ENCODE measurements at places on chromosomes 2 and 18.

DNA sequence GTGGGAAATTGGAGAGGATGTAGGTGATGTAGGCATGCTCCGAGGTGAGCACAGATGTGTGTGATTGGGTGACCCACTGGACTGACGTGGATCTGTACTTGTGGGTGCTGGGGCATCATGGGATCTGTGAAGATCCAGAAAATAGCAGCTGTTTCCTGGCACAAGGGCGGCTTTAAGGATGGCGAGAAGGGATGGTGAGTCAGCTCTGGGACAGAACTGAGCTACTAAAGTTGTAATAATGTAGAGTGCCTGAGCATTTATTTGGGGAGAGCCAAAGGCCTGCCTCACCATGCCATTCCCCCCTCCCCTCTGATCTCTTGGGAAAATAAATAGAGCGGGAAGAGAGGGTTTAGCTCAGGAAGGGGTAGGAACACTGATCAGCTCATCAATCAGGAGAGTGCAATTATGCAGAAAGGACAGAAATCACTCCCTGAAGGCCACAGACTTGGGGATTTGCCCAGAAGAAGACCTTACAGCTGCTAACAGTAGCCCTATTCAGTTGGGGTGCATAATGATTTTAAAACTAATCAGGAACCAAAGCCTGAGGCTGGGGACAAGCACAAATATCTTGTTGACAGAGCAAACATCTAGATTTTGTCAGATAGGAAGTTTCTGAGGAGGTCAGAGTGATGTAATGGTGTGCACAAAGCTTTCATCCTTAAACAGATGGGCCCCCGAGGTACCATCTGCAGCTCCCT, 30.3 kb downstream of the TANC1 start:
- DNase-seq, result no peak

DNA sequence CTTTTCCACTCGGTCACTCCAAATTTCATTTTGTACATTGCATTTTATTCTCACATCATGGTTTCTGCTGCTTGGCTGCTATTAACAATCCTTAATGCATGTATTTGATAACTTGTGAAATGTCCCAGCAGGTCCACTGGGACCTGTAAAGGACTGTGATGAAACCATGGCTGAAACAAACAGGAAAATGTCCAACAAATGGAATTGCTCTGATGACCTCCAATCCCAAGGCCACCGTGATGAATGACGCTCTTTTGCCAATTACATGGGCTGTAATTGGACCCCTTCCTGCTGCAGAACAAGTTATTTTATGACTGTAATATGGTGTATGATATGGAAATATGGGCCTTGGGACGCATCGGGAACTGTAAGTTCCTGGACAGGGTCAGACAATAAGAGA, 224.2 kb upstream of the CXCR4 start:
- no peak for DNase-seq

DNA sequence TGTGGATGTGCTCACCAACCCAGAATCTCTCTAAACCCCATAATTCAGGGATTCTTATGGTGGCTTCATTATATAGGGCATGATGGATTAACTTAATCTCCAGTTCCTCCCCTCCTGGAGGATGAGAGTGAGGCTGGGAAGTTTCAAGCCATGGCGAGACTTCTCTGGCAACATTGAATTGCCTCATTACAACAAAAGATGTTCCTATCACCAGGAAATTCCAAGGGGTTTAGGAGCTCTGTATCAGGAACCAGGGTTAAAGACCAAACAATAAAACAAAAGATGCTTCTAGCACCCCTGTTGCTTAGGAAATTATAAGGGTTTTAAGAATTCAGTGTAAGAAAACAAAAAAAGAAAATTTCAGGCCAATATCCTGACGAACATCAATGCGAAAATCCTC, 100.1 kb downstream of the NAB1 start:
- DNase-seq, result no peak

GRCh38 chr2:201780674-201781493, at the start of gene ALS2:
TSS of gene ALS2 (minus strand) at chr2:201780933. CDS start at chr2:201768885, 12,048 bp downstream.
- DNase-seq, result peak; percentile 99

DNA sequence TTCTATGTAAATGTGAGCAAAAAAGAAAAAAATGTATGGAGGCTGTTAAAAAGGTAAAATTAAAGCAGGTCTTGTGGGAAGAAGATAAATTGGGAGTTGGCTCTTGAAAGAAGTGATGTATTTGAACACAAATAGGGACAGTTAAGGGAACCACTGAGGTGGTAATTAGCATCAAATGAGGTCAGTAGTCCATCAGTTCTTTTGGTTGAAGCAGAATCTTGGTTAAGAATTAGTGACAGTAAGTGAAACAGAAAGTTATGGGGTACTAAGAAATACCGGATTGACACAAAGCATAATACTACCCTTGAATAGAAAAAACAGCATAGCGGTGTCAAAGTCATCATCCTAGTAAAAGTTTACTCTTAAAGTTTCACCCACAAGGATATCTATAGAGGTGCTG, 352.6 kb upstream of the VRK2 start:
- DNase-seq, result no peak

GRCh38 chr2:8611246-8611645, 70.6 kb upstream of the ID2 start:
- DNase-seq, result no peak

DNA sequence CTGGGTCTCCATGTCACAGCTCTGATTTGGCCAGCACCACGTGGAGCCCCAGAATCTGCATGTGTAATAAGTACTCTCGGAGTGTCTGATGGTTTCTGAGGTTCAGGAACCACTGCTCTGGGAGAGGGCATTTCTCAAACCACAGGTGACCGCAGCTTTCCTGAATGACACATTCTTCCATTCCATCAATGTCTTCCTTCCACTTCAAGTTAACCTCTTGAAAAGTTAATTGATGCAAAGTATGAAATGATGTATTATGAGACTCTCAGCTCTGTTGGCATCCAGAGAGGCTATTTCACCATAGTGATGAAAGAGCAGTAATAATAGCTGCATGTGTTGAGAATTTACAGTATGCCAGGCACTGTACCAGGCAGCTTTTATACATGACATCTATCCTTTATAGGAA, 61.3 kb upstream of the CRIM1 start:
- no peak for DNase-seq

- no peak for DNase-seq
Observed at GRCh38 chr2:177320596-177320995, 56.1 kb upstream of the NFE2L2 start.

- no peak for DNase-seq
Observed at GRCh38 chr2:201996679-201997314, 36.9 kb upstream of the FZD7 start.

DNA sequence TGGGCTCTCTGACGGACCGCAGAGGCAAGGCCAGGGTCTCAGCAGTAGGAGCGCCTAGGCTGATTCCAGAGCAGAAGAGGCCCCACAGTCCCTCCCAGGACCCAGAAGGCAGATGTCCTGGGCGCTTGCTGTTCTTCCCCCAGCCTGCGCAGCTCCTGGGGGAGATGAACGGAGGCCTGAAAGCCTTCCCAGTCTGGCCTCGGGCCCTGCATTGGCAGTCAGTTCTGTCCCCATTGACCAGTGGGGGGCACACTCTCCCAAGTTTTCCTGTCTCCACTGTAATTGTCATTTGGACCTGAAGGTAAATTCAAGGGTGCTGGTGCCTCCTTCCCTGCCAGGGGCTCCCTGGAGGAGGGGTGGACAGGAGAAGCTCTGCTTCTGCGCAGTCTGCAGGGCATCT, 345.7 kb downstream of the CYP26B1 start:
- DNase-seq, result no peak

GRCh38 chr2:72931280-72931910, 14.1 kb downstream of the EMX1 start:
- DNase-seq, result no peak

Measured in Caki2 (cell line).